ENCODE measurements at places on chromosomes 2 and 18. TPM values are rescaled to one million over a fixed set of nuclear protein-coding genes. Genes with fewer than 3 reads are reported as not detected.

MPP4 gene
- 24.3 TPM for total RNA-seq

GRCh38 chr18:8988260-8988871 is 114.1 kb upstream of the NDUFV2 start:
- DNase-seq, result peak; percentile 49

DNA sequence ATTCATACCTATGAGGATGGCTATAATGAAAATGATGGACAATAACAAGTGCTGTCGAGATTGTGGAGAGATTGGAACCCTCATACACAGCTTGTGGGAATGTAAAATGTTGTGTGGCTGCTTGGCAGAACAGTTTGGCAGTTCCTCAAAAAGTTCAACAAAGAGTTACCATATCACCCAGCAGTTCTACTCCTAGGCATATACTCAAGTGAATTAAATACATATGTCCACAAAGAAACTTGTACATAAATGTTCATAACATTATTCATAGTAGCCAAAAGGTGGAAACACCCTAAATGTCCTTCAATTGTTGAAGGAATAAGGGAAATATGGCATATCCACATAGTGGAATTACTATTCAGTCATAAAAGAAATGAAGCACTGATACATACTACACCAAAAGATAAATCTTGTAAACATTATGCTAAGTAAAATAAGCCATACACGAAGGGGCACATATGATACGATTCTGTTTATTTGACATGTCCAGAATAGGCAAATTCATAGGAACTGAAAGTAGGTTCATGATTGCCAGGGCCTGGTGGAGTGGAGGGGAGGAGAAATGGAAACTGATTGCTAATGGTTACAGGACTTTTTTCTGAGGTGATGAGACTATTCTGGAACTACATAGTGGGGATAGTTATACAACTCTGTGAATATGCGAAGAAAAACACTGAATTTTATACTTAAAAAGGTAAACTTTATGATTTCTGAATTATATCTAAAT is 92.1 kb downstream of the ADAM23 start:
- DNase-seq, result no peak

GRCh38 chr2:44016282-44016681 is 20.5 kb upstream of the LRPPRC start:
- peak; percentile 53 for DNase-seq

- DNase-seq, result no peak
Measured at GRCh38 chr18:62435435-62436031, 87.3 kb upstream of the ZCCHC2 start.

All from RPMI7951 (cell line).